A549 treated with dexamethasone at 1 μM for 4 hours (cell line): ENCODE measurements at places on chromosomes 1 and 21. TPM values are rescaled to one million over a fixed set of nuclear protein-coding genes. Genes with fewer than 3 reads are reported as not detected.

DISC1 gene
- total RNA-seq, result 0.14 to 0.34 TPM (median 0.22 TPM) in 5 replicates

TBX15 gene
- 0.02 to 0.07 TPM (median 0.05 TPM) in 5 replicates for total RNA-seq

ORC1 gene
- 22.8 to 24.2 TPM (median 23.7 TPM) in 5 replicates for total RNA-seq

FAM151A gene
- total RNA-seq, result 0.14 to 0.43 TPM (median 0.29 TPM) in 5 replicates

SPRR1A gene
- total RNA-seq, result not detected in 5 replicates

TAL1 gene
- total RNA-seq, result 0.01 to 0.05 TPM (median 0.02 TPM) in 4 of 5 replicates, not detected in the other

TRIM62 gene
- 1.8 to 2.4 TPM (median 2.1 TPM) in 5 replicates for total RNA-seq
